ENCODE measurements at places on chromosomes 12 and 14. TPM values are rescaled to one million over a fixed set of nuclear protein-coding genes. Genes with fewer than 3 reads are reported as not detected.

- DNase-seq: no peak
Observed at GRCh38 chr14:100615736-100616695, 28.8 kb upstream of the BEGAIN start.

DNA sequence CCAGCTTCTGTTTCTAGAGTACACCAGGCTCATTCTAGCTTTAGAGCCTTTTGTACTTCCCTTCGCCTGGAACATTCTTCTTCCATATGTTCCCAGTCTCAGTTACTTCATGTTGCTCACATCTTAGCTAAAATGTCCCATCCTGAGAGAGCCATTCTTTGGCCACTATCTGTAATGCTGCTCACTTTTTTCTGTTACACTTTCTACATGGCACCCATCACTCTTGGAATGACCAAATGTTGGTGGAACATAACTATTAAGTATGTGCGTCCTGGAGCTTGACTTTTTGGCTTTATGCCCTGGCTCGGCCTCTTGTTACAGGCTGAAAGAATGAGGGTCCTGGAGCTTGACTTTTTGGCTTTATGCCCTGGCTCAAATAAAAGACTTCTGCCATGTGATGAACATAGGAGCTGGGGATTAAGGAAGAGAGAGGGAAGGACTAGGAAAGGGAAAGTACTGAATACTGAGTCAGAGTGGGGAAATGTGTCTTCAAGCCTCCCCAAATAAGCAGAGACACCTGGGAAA, 442.9 kb upstream of the ATP2B1 start:
- no peak for DNase-seq

DNA sequence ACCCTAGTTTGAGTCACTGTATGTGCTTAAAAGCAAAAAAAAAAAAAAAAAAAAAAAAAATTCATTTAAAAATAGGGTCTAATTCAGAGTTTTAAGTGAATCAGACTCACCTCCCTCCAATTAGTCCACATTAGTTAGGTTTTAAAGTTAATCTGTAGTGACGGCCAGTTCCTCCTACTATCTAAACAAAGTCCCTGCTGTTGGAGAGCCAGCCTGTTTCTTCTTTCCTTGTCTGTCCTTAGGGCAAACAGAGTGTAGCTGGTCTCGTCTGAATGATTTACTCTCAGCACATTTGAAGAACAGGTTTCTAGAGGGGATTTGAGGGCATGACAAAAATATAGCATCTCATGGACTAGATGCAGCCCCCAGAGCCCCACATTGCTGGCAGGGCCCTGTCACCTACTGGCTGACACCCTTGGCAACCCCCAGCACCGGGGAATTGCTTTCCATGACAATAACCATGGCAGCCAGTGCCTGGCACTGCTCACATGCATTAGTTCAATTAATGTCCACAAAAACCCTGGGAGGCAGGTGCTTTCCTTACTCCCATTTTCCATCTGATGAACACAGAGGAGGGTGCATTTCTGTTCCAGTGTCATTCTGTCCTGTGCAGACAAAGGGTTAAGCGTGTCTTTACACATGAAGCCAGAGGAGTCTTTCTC, 138.3 kb downstream of the PLXNC1 start:
- DNase-seq: no peak

DNA sequence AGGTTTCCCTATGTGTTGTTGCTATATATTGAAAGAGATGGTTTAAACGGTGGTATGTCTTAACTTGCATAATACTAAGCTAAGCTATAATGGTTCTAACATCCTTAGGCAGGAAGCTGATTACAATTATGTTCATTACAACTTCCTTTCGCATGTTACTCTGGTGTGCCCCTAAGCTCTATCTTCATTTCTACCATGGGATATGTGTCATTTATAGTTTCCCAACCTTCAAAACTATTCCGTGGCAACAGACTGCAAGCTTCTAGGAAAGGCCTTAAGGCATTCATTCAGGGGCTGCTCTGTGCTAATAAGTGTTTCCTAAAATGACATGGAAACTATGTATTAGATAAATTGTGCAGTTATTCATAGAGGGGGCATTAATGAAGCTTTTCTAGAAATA, 294.6 kb downstream of the GXYLT1 start:
- DNase-seq: no peak

GRCh38 chr12:42859612-42860011, 270.1 kb upstream of the PRICKLE1 start:
- DNase-seq: no peak

DNA sequence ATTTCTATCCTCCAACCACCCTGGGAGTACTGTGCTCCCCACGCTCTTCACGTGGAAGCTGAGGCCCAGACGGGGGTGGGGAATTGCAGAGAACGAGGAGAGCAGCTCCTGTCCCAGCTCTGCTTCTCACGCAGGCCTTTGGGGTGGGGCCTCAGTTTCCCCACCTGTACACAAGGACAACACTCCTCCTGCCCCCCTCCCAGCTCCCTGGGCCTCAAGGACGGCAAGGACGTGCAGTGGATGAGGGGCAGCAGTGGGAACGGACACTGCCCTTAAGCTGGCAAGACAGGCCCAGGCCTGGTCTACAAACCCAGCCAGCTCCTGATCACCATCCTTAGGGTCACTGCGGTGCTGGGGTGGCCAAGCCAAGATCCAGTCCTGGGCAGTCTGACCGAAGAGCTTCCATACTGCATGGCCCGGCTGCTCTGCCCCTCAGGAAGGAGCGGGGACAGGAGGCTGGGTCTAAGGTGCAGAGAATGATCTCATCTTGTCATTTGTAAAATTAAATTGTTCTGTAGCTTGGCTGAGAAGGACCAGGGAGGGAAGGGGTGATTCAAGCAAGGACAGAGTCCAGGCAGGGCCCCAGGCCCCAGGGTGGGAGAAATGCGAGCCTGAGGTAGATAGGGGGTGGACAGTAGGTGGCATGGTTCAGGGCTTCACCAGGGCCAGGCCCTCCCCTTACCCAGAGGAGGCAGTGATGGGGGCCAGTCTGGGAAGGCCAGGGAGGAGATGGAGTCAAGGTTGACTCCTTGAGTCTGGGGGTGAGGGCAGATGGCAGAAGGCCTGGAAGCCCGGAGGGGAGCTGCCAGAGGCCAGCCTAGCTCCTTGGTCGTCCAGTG, 1.3 kb upstream of the CLBA1 start:
- DNase-seq: no peak

DNA sequence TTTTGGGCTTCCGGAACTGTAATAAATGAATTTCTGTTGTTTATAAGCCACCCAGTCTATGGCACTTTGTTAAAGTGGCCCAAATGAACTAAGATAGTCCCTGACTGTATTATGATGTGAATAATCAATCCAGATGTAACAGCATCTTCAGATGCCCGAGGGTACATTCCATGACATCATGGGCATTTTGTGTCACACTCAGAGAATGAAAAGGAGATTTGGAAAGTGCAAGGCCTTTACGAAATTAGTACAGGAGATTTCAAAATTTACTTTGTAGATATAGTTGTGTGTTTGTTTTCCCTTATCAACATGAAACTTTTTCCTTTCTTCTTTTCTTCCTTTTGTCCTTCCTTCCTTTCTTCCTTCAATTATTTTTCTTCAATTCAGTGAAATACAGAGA, 54.2 kb upstream of the AMIGO2 start:
- DNase-seq: no peak

DNA sequence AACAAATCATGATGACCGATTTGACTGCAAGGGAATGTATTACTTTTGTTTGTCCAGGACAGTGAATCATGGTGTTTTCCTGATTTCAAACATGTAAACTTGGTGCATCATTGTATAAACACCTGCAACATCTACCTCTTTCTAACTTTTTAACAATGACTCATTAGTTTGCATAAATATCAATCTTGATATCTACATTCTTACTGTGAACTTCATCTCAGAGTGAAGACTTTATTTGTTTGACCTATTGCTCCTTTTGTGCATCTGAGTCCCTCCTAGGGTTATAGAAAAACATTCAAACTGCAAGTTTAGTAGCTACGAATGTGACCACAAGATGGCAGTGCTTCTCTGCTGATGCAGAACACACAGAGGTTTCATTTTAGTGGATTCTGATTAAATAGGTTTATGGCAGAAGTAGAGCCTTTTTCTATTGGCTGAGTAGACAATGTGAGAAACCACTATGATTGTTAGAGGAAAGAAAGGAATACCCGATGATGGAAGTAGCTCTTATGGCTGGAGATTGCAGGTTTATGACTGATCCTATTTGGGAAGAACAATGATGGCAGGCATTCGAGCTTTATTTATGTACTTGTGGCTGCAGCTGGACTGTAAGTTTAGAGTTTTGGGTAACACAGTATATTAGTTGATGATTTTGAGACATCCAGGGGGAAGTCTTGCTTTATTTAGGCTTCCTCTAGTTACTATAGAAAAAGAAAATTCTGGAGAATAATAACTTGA, 244.2 kb upstream of the OR4E1 start:
- DNase-seq: no peak

The CCND2 gene
- total RNA-seq: 57.5 TPM

The JDP2 gene
- 66.5 TPM for total RNA-seq

The PSEN1 gene
- 47.1 TPM for total RNA-seq

GRCh38 chr14:71336489-71337192, 429.4 kb downstream of the PCNX1 start:
- no peak for DNase-seq

The HOXC4 gene
- total RNA-seq: 1.2 TPM

The IAPP gene
- not detected for total RNA-seq

The CLEC6A gene
- total RNA-seq: not detected

- DNase-seq: no peak
Observed at GRCh38 chr14:36973806-36974442, 198.5 kb downstream of the SLC25A21 start.

The DEPDC4 gene
- not detected for total RNA-seq

The RTN1 gene
- 24.8 TPM for total RNA-seq

Measured in vagina (tissue), 2 donors.